ENCODE measurements at places on chromosomes 11 and 22. TPM values are rescaled to one million over a fixed set of nuclear protein-coding genes. Genes with fewer than 3 reads are reported as not detected.

GRCh38 chr11:88169471-88169870, 5.8 kb downstream of the RAB38 start:
- H3K27ac ChIP-seq = no peak overlapping the region
- DNase-seq = no peak
- H3K4me1 ChIP-seq = peaks cover 4% of the 10 kb centered on the region
- peaks cover 2% of the 10 kb centered on the region for H3K27me3 ChIP-seq
- H3K4me3 ChIP-seq = no peak overlapping the region

- peak overlapping the region; percentile 85 for H3K4me3 ChIP-seq
- H3K27ac ChIP-seq = peak overlapping the region; percentile 73
- H3K36me3 ChIP-seq = peaks cover 22% of the 10 kb centered on the region
Observed at GRCh38 chr11:19117760-19118097, 761 bp downstream of the ZDHHC13 start.

- peaks cover 5% of the 10 kb centered on the region for H3K4me1 ChIP-seq
- H3K36me3 ChIP-seq = no peaks in the 10 kb centered on the region
- no peak overlapping the region for H3K27ac ChIP-seq
- no peak for DNase-seq
Observed at GRCh38 chr11:69007975-69008381, 5.1 kb downstream of the MRGPRF start.

DNA sequence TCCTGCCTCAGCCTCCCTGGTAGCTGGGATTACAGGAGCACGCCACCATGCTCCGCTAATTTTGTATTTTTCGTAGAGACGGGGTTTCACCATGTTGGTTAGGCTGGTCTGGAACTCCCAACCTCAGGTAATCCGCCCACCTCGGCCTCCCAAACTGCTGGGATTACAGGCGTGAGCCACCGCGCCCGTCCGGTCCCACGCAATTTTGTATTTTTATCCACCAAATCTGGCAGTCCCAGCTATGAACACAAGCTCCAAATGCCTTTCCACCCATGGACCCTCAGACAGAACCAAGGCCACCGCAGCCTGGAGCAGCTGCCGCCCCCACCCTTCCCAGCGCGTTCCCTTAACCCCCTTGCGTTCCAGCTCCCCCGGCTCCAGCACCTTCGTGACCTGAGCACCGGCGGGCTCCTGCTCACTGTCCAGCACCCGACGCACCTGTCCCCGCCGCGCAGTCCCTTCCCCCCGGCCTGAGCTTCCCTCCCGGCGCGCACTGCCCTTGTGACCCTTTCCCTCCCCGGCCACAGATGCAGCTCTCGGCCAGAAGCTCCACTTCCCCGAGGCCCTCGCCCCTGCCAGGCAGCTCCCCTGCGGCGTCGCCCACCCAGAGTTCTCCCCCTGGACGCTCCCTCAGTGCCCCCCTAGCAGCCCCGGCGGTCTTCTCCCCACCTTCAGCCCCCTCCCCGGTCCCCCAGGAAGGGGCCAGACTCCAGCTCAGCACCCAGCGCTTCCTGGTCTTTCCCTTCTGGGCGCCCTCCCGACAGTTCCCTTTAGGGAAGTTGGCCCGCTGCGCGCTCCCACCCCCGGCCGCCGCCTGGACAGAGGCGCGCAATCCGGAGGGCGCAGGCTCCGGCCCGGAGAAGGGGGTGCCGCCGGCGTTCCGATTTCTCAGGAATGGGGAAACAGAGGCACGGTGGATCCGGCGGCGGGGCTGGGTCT, 5.6 kb upstream of the ZBED4 start:
- peaks cover 29% of the 10 kb centered on the region for H3K4me1 ChIP-seq
- peak overlapping the region; percentile 51 for H3K4me3 ChIP-seq
- H3K27ac ChIP-seq = peak overlapping the region; percentile 78
- DNase-seq = no peak
- H3K27me3 ChIP-seq = peaks cover 51% of the 10 kb centered on the region
- peaks cover 2% of the 10 kb centered on the region for H3K36me3 ChIP-seq

The TUB gene
- 0.12 TPM for total RNA-seq
